Skin of body (tissue), 3 donors: ENCODE measurements at places on chromosomes 4 and X. TPM values are rescaled to one million over a fixed set of nuclear protein-coding genes. Genes with fewer than 3 reads are reported as not detected.

GRCh38 chr4:129821073-129821472 is 725.1 kb downstream of the C4orf33 start:
- no peak for DNase-seq

DNA sequence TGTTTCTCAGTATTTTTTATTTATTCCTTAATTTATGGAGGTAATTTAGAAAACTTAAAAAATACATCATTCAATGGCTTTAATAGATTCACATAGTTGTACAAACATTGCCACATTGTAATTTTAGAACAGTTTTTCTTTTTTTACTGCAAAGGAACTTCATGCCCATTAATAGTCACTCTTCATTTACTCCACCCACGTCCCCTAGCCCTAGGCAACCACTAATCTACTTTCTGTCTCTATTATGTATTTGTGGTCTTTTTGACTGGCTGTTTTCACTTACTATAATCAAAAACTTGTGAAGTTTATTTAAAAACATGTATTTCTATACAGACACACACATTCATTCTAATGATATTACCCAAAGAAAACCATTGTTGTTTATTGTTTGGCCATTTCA is 664.8 kb downstream of the GRID2 start:
- DNase-seq: no peak

DNA sequence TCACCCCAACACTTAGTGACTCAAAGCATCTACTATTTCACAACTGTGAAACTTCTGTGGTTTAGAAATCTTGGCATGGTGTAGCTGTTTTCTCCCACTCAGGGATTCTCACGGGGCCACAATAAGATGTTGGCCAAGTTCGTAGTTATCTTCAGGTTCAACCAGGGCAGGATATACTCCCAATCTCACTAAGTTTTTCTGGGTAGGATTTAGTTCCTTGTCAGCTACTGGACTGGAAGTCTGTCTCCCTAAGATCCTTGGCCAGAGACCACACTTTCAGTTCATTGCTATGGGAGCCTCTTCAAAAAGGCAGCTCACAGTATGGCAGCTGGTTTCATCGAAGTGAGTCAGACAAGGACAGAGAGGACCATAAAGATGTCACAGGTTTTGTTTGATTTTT is 111.7 kb upstream of the PDHA2 start:
- DNase-seq: no peak

- DNase-seq: no peak
Measured at GRCh38 chrX:148459343-148459742, 41.1 kb upstream of the AFF2 start.

- DNase-seq: no peak
Measured at GRCh38 chrX:65607070-65607742, 60.2 kb upstream of the MSN start.

GRCh38 chrX:14598330-14598729 is 69.0 kb downstream of the GLRA2 start:
- no peak for DNase-seq

DNA sequence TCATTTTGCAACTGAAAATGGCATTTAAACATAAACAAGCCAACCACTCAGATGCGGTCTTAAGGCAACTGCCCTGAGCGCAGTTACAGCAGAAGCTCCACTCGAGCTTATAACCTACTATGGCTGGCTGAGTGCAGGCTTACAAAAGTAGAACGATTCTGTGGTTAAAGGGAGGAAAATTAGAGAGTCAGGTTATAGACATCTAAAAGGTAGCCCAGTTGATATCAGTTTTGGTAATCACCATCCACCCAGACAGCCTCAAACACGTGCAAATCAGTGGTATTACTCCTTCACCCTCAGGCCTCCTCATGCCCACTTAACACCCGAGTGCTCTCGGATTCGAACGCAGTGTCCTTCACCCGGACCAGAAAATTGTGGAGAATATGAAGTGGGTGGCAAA is 3.1 kb downstream of the LEF1 start:
- DNase-seq: no peak

DNA sequence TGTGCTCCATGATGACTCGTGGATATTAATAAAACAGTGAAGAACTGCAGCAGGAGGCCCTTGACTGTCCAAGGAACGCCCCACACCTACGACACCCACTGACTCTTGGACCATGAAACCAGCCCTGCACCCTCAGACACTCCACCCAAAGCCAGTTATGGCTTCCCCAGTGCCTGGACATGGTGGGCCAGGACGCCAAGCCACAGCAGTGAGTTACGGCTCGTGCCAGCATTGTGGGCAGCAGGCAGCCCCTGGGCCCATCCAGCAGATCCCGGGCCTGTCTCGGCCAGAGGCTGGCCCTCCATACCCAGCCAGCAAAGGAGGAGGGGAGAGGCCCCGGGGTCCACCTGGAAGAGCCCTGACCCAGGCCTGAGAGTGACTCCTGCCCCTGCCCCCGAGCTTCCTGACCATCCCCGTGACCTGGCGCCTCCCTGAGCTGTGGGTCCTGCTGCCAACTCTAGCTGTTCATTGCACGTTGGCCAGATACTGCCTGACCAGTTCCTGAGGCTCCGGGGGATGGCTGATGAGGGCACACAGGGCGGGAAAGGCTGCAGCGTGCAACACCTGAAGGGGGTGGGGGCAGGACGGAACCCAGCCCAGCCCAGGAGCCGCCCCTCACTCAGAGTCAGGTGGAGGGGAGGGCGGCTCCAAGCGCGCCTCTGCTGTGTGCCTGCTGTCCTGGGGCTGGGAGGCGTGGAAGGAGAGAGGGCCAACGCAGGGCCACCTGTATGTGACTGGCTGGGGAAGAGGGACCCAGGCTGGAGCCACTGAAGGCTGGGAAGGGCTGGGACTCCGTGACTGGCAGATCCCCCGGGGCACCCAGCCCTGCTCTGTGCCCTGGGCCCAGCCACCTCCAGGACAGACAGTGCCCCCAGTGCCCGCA is 739 bp downstream of the SLC49A3 start:
- DNase-seq: no peak

GRCh38 chr4:2621419-2621818 is 85.0 kb downstream of the FAM193A start:
- no peak for DNase-seq

GRCh38 chr4:107575243-107575642 is 144.8 kb downstream of the PAPSS1 start:
- no peak for DNase-seq

DNA sequence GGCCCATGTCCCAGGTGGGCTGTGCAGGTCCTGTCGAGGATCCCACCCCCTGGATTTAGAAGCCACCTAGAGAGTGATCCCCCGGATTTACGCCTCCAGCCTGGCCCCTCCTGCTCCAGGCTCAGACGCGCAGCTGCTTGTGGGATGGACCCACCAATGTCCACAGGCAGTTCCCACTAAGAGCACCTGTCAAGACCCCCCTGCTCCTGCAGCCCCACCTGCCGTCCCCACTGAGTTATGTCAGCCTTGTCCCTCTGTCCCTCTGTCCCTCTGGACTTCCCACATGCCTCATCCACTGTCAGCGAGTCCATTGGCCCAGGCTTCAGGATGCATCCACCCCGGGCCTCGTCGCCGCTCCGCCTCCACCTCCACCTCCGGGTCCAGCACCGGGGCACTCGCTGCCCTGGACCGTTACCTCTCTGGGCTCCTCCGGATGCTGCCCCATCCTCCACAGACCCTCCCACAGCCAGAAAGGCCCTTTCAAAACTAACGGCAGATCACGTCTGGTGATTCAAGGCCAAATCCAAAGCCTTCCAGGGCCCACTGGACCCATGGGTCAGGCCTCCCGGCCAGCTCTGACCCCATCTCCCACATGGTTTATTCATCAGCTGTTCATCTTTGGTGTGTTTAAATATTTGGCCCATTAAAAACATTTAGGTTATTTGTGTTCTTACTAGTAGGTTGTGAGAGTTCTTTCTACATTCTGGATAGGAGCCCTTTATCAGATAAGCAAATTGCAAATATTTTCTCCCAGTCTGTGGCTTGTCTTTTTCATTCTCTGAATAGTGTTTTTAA is 28.3 kb downstream of the HTRA3 start:
- no peak for DNase-seq

DNA sequence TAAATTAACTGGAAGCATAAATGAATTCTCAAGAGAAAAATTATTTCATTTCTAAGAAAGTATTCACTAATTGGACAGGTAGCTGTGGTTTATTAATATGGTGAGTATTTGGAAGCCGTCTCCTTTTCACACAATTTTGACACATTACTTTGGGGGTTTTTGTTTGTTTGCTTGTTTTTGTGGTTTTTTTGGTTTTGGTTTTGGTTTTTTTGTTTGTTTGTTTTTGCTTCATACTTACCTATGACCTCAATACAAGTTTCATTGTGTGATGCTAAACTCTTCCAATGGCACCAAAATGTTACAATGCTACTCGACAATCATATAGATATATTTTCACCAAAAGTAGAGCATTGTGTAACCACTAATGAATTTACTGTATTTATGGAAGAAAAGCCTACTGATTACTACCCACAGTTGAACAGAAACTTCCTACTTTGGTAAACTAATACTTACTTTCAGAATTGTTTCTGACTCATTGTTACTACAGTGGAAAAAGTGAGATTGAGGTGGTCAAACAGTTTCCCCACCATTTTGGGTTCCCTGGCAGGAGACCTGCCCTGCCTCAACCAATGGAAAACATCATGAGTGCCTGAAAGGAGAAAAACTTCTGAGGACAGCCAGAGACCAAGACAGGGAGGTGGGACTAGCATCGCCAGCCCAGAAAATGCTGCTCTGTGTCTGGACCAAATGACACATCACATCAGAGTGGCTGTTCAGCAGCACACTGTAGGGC is 443.1 kb downstream of the HNRNPD start:
- no peak for DNase-seq

- no peak for DNase-seq
Measured at GRCh38 chrX:101220662-101221260, 1.2 kb downstream of the DRP2 start.

DNA sequence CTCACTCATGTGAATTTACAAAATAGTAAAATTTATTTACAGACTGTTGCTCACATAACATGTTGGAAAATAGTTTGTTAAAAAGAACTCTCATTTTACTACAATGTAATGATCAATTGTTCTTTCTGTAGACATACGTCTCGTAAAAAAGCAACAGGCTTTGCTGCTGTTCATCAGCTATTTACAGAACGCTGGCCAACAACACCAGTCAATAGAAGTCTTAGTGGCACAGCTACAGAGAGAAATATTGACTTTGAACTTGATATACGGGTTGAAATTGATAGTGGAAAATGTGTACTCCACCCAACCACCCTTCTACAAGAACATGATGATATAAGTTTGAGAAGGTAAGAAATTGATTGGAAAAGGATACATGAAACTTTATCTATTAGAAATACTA is 47.6 kb upstream of the ADAD1 start:
- no peak for DNase-seq

DNA sequence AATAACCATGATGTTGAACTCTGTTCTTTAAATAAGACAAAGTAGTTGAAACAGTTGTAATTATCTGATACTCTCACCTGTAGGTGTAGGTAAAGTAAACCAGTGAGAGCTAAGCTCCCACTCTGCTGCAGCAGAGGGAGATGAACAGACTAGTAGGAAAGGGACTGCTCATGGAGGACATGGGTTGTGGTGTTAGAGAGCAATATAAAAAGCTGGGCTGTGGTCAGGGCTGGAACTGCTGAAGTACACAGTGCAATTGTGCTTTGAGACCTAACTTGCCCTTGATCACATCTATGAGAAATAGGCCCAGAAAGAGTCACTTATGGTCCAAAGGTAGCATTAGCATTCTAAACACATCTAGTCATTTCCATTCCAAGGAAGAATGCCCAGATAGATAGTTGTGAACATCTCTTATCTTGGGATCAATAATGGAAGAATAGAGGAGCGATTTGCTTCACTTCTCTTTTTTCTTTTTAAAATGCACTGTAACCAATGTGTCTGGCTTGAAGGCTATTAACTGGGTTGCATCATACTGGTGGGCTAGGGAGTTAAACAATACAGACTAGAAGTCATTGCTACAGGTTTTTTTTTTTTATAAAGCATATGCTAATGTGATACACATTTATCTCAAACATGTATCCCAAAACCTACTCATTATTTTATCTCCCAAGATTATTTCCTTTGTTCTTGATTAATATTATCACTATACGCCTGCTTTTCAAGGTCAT is 251.3 kb upstream of the CENPE start:
- no peak for DNase-seq

DNA sequence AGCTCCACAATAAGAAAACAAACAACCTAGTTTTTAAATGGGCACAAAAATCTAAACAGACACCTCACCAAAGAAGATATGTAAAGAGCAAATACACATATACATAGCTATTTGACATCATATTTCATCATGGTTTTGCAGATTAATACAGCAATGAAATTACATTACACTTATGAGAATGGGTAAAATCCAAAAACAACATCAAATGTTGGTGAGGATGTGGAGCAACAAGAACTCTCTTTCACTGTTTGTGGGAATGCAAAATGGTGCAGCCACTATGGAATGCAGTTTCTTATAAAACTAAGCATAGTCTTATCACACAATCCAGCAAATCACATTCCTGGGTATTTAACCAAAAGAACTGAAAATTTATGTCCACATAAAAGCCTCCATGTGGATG is 25.0 kb downstream of the TLR6 start:
- DNase-seq: no peak

- no peak for DNase-seq
Measured at GRCh38 chr4:27350161-27350560, 489.5 kb downstream of the STIM2 start.

DNA sequence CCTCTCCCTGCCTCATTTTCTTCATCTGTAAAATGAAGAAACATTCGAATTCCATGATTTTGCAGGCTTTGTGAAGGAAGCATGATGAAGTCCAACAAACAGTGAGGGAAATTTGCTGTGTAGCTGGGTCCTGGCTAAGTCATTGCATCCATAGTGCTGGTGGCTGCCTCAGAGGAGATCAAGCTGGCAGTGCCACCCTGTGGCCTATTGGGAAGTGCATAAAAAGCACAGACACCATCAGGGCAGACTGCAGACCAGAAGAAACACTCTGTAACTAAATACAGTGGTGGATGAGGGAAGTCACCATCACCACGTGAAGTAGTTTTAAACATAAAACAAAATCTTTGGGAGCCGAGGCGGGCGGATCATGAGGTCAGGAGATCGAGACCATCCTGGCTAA is 40.7 kb upstream of the DDX3X start:
- no peak for DNase-seq

- no peak for DNase-seq
Measured at GRCh38 chr4:16590797-16591196, 307.6 kb downstream of the LDB2 start.

GRCh38 chr4:107689912-107690587 is 30.0 kb downstream of the PAPSS1 start:
- no peak for DNase-seq

GRCh38 chrX:109797311-109797975 is 64.4 kb upstream of the ACSL4 start:
- no peak for DNase-seq

GRCh38 chrX:11960031-11960430 is 178.2 kb upstream of the FRMPD4 start:
- DNase-seq: no peak

MAGEA11 gene
- total RNA-seq: not detected

SOX3 gene
- total RNA-seq: not detected

RAB33A gene
- total RNA-seq: 0.39 TPM

FGF5 gene
- 0.10 TPM for total RNA-seq

SLC6A8 gene
- total RNA-seq: 22.0 TPM

CXCL1 gene
- total RNA-seq: 1.9 TPM

SUPT20HL2 gene
- not detected for total RNA-seq

TEX11 gene
- total RNA-seq: not detected
